ENCODE measurements at places on chromosomes 3 and 15.

- no peak for DNase-seq
Observed at GRCh38 chr3:52429779-52430415, 15.0 kb downstream of the SEMA3G start.

- DNase-seq: no peak
Observed at GRCh38 chr3:30146978-30147377, 459.4 kb upstream of the TGFBR2 start.

DNA sequence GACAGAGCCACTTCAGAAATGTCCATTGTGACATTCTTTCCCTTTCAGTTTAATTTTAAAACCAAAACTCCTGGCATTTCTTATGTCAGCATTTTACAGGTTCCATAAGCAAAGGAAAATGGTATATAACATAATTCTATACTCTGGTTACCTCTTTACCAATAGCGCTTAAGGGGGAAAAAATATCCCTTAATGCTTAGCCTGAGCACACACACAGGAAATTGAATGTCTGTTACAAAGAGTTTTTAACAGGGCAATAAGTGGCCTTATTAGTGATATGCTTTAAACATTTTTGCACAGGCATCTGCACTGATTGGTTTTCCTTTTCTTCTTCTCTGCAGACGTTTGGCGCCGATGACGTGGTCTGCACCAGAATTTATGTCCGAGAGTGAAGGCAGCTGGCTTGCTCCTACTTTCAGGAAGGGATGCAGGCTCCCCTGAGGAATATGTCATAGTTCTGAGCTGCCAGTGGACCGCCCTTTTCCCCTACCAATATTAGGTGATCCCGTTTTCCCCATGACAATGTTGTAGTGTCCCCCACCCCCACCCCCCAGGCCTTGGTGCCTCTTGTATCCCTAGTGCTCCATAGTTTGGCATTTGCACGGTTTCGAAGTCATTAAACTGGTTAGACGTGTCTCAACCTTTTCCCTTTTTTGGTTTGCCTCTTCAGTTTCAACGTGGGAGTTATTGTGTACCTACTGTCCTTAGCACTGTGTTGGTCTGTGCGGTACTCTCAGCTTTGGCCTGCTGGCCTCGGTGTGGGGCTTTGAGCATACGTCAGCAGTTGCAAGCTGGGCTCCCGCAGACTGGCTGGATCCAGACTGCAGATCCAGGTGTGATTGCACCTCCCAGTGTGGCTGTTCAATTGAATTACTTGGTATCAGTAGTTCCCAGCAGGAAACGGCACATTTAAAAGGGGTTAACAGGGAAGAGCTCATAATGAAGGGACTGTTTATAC lies 7.7 kb downstream of the CRABP1 start:
- no peak for DNase-seq

- DNase-seq: no peak
Observed at GRCh38 chr15:76204916-76205460, 106.3 kb downstream of the ETFA start.

- DNase-seq: no peak
Observed at GRCh38 chr15:94252906-94253491, 21.6 kb downstream of the MCTP2 start.

- no peak for DNase-seq
Observed at GRCh38 chr3:140911822-140912221, 29.8 kb upstream of the SLC25A36 start.
